SHP77 (cell line): ENCODE measurements at places on chromosomes 6 and 20.
A peak's percentile ranks its signal among the peaks of the same experiment; 100 is the strongest.

DNA sequence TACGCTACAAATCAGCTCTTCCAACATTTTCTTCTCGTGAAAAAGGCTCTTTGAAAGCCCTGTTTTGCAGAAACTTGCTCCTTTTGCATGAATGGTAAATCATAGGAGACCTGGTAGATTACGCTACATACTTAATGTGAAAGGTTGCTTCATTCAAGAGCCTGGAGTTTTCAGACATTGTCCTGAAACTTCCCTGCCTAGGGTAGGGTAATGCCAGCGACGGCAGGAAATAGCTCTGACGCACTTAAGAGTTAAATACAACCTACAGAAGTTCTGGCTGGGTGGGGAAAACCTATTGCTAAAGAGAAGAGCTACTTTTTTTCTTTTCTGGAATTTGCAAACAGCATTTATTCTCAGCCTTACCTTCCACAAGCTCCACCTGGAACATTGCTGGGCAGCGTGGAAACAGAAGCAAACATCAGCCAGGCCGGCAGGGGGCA lies 144.5 kb downstream of the LPA start:
- no peak for DNase-seq

DNA sequence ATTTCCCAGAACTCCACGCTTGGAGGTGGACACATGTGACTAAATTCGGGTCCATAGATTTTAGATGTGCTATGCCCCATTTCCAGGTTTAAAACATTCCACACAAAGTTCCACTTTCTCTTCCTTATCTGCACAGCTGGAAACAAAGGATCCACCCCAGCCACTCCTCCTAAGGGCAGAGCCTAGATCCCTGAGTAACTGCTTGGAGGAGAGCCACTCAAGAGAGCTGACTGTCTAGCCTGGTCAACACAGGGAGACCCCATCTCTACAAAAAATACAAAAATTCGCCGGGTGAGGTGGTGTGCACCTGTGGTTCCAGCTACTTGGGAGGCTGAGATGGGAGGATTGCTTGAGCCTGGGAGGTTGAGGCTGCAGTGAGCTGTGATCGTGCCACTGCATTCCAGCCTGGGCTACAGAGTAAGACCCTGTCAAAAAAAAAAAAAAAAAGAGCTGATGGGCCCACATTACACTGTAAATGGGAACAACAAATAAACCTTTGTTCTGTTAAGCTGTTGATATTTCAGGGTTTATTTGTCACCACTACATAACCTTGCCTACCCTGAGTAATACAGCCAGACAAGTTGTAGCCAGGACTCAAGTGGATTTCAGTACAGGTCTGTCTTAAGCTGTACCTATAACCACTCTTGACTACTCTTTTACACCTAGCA lies 25.8 kb upstream of the SNRPC start:
- no peak for DNase-seq

GRCh38 chr6:1228754-1229191 lies 83.1 kb upstream of the FOXQ1 start:
- no peak for DNase-seq

DNA sequence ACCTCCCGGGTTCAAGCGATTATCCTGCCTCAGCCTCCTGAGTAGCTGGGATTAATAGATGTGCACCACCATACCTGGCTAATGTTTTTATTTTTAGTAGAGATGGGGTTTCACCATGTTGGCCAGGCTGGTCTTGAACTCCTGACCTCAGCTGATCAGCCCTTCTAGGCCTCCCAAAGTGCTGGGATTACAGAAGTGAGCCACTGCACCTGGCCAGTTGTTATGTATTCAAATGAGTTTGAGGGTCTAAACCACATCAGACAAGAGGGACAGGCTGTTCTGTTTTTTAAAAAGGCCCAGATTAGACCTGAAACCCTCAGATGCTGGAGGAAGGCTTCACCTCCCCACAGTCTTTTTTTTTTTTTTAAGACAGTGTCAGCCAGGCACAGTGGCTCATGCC lies 4.1 kb upstream of the SPAG4 start:
- DNase-seq: no peak

- DNase-seq: peak; percentile 12
These were observed 185.6 kb downstream of the TSHZ2 start for GRCh38 chr20:53157443-53158408.

GRCh38 chr6:24574809-24575208 lies 71.2 kb downstream of the KIAA0319 start:
- no peak for DNase-seq

DNA sequence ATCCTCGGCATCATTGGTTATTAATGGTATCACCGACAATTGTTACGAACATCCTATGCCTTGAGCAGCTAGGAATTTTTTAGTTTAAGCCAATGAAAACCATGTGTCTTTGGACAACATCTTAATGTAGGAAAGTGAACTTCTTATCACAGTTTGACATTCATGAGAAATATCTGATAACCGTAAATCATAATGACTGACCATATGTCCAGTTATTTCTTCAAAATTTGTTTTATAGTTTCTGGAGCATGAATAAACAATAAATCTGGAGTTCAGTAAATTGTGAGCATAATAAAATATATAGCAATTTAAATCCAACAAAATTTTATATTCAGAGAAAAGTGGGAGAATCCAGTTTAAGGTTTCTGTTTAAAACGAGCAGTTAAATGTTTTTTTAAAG lies 970.1 kb upstream of the ADGRB3 start:
- no peak for DNase-seq
